ENCODE measurements at places on chromosomes 16 and 17.

- DNase-seq: no peak
These were observed 815 bp downstream of the ATAD5 start for GRCh38 chr17:30832438-30833124.

- no peak for DNase-seq
These were observed 2.4 kb downstream of the EVI2A start for GRCh38 chr17:31318851-31319661.

- no peak for DNase-seq
These were observed 3.0 kb downstream of the ARHGDIA start for GRCh38 chr17:81867991-81868673.

- DNase-seq: no peak
These were observed 321.1 kb downstream of the C16orf95 start for GRCh38 chr16:86996081-86996480.

- DNase-seq: no peak
These were observed 10.2 kb upstream of the FOXF1 start for GRCh38 chr16:86499889-86500707.

GRCh38 chr17:72598695-72599094, 477.9 kb downstream of the SOX9 start:
- no peak for DNase-seq

- no peak for DNase-seq
These were observed 119.5 kb downstream of the AATF start for GRCh38 chr17:37068266-37068665.

DNA sequence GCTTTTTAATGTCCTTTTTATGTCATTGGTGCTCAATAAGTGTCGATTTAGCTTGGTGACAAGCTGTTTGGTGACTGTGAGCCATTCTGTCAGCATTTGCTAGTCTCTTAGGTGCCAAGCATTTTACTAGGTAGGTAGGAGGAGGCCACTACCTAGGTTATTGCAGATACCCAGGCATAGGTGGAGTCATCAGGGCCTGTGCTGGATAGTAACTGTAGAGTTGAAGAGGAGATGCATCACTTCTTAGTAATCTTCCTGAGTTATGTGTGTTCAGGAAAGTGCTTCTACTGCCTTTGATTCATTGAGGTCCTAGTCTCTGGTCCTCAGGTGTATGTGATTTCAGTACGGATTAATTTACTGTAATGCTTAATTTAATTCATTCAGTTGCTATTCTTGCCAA, 17.7 kb downstream of the USP10 start:
- DNase-seq: no peak

- DNase-seq: no peak
These were observed 26.7 kb downstream of the VPS35L start for GRCh38 chr16:19582050-19582831.

- peak; percentile 86 for DNase-seq
These were observed 1.4 kb downstream of the PYDC1 start for GRCh38 chr16:31215287-31216162.

DNA sequence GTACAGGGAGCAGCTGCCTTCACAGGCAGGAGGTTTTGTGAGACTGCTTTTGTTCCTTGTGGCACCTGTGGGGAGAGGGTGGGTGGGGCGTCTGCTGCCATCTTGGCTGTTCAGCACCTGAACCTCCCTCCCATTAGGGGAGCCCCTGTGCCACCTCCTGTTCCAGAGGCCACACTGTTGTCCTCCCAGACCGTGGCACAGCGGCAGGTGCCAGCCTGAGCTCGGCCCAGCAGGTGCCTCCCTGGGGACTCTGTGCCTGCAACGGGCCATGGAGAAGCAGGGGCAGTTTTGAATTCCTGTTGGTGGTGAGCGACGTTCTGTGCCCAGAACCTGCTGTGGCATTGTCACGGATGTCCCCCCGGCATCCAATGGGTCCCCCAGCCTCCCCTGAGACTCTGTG, 9.9 kb downstream of the LGALS3BP start:
- DNase-seq: no peak

GRCh38 chr17:66738301-66738700, 96.6 kb upstream of the CACNG5 start:
- no peak for DNase-seq

DNA sequence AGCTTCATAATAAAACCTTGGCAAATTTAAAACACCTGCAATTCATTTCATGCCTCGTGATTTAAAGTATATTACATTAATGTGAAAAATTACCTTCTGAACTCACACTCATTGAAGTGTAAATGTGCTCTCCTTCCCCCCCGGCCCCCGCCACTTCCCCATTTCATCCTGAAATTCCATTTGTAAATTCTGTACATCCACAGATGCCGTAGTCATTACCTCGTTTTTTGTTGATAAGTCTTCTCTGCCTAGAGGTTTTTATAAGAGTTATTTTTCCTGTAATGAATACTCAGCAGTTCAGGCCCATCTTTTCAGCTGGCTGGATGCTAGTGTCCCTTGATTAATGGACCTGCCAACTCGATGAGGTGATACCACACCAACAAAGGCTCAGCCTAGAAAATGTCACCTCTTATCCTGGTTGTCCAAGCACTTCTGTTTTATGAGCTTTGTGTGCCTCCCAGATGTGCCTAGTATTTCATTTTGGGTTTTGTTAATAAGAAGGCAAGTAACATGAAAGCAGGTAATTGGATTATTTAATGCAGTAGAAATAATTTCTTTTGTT, 64.8 kb upstream of the KIFC3 start:
- no peak for DNase-seq

DNA sequence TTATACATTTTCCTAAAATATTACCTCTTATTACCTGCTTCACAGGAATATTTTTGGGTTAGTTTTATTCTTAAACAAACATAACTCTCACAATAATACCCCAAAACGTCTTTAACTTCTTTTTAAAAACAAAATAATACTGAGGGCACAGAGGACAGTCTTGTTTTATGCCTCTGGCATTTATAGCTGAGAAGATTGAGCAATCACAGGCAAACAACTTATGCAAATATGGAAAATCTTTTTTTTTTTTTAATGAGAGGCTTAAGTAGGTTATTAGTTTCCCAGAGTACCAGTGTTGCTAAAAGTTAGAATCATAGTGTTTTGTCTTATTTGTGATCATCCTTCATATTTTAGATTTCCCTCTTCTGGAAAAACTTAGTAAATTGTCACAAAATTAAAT, 195.0 kb downstream of the FTO start:
- DNase-seq: no peak

DNA sequence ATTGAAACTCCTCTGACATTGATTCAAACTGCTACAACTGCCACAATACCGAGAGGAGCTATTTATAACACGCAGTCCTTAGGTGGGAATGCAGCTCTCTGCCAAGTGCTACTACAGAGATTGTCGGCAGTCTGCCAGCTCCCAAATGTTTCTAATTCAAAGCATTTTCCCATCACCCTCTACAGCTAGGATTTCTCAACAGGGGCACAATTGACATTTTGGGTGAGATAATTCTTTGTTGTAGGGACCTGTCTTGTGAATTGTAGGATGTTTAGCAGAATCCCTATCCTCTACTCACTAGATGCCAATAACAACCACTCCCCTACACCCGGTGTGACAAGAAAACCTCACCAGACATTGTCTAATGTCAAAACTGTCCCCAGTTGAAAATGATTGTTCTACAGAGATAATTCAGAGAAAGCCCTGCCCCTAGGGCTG, 7.8 kb upstream of the N4BP1 start:
- no peak for DNase-seq

DNA sequence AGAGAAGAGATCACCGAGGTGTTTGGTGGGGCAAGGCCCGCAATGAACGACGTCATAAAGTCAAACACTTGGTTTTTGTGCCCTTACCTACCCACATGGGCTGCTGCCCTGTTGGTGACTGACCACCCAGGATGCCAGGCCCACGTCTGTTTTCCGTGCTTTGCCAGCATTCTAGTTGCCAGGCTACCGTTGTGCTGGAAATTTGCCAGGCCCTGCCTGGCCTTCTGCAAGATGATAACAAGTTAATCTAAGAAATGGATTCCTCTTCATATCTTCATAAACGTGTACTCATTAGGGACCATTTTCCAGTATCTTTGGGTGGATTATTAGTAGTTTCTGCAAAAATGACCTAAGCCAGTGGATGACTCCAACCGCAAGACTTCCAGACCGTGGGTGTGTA, 35.4 kb downstream of the SLC6A4 start:
- no peak for DNase-seq

DNA sequence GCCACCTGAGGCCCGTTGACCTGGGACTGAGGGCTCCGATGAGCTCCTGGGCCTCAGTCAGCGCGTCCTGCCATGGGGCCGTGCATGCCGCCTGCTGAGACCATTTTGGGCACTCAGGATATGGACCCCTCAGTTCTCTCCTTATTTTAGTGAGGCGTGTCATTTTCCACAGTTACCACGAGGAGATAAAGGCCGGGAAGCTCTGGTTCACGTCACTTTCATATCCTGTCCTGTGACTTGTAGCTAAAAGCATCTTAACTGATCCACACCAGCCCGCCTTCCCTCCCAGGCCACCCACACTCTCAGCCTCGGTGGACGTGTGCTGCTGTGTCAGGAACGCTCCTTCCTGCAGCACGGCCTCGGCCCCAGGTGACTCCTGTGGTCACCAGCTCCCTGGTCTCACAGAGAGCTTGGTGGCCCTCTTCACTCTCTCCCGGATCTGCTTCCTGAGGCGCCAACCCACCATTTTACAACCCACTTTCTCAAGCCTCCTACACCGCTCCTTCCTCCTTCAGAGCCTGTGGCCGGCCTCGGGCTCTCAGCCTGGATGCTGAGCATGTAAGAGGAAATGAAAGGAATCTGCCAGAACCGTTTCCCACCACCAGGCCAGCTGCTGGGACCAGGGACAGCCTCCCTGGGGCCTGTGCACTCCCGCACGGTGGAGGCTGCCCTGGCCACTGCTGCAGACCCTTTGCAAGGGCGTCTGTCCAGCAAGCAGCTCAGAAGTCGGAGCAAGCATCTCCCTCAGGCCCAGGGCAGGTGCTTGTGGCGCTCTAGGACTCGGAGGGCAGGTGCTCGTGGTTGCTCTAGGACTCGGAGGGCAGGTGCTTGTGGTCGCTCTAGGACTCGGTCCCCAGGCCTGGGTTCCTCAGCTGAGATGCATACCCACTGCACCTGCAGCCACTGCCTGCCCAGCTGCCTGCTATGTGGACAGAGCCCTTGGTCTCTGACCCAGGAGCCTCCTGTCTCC, 23.9 kb upstream of the FASN start:
- DNase-seq: no peak

- DNase-seq: no peak
These were observed 35.4 kb downstream of the SYCE1L start for GRCh38 chr16:77234611-77235010.

GRCh38 chr16:89869911-89870310, 3.5 kb upstream of the TCF25 start:
- DNase-seq: no peak

GRCh38 chr16:65671071-65671470, 549.2 kb upstream of the CDH11 start:
- DNase-seq: no peak

DNA sequence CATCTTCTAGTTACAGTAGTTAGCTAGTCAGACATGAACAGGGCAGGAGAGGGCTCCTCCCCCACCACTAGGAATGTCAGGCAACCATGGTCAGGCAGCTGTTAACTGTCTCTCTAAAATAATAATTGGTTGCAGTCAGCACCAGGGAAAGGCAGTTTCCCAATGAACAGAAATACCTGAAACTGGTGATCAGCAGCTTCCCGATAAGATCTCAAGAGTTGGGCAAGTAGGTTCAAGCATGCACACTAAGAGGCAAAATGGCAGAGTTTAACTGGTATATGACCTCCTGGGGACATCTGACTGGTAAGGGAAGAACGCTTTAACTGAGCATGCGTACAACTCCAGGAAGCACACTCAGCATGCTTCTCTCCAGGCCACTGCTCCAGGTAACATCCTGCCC, 12.6 kb upstream of the XYLT1 start:
- DNase-seq: no peak

DNA sequence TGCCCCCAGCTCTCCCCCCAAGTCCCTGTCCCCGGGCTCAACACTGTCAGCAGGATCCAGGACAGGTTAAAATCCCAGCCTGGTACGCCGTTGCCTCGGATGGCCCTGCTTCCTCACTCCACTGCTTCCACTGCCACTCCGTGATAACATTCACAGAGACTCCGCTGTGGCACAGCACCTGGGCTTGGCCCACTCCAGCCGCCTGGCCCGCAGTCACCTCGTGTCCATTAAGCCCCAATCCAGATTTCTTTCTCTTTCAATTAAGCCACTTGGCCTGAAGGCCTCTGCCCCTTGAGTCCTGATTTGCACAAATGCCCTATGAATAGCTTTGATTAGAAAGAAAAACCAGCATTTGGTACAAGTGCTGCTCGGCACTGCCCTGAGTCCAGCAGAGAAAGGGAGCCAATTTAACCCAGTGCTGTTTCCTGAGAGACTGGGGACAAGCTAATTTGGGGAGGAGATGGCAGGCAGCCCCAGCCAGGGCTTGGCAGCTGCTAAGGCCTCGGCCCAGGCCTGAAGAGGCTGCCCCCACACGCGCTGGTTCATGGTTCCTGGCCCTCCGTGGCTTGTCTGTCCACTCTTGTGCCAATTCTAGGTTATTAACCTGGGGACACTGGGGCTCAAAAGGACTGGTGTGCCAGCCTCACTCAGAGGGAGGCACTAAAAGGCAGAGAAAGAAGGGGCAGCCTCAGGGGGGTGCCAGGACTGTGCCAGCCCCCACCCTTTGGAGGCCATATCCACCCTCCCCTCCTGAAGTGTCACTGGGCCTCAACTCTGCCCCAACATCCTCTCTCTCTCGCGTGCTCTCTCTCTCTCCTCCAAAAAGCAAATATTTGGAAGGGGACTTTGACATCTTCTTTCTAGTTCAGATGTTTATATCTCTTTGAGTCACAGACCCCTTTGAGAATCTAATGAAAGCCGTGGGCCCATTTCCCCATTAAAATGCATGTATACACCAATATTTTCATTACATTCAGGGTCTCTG, 29.8 kb upstream of the SPPL2C start:
- DNase-seq: no peak

GRCh38 chr16:79316004-79316458, 284.5 kb downstream of the MAF start:
- DNase-seq: no peak

- no peak for DNase-seq
These were observed 4.3 kb upstream of the POLG2 start for GRCh38 chr17:64500862-64501765.

DNA sequence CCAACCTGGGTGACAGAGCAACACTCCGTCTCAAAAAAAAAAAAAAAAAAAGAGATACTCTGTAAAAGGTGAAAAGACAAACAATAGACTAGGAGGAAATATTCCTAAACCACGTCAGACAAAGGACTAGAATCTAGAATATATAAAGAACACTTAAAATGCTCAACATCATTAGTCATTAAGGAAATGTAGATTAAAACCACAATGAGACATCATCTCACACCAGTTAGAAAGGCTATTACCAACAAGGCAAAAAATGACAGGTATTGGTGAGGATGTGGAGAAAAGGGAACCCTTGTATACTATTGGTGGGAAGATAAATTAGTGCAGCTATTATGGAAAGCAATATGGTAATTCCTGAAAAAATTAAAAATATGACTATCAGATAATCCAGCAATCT, 903.1 kb upstream of the SOX9 start:
- DNase-seq: no peak

- no peak for DNase-seq
These were observed 1.2 kb upstream of the CBX4 start for GRCh38 chr17:79840269-79840988.

Data from iPS DF 6.9 (cell line).